M059J (cell line): ENCODE measurements at places on chromosomes 3 and 15.
A peak's percentile ranks its signal among the peaks of the same experiment; 100 is the strongest.

DNA sequence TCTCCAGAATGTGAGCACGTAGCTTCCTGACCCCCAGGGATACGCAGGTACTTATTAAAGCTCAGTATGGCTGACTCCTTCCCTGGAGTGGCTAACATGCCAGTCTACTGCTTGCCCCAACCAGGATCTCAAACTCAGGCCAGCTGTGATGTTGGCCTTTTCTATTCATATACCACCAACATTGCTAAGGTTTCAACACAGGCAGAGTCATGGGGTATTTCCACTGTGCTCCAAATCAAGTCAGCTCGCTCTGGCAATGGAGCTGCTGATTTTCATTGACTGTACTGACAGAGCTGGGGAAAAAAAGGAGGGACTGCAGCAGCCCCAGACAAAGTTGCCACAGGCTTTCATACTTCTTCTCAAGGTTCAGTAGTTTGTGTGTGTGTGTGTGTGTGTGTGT, 87.0 kb downstream of the CFAP20DC start:
- DNase-seq: no peak

DNA sequence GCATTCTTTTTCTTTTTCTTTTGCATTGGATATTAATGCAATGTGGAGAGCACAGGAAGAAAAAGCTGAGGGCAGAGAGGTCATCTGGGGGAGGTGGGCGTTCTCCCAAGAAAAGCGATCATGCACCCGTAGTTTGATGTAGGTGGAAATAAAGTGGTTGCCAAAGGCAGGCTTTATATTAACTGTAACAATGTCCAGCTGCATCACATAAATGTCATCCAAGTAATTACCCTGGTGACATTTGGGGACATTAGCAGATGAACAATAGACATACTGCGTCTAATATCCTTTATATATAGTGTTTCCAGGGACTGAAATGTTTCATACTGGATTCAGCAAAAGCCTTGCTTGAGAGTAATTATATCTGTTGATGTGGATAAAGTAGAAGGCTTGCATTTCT, 135.5 kb downstream of the CNTN6 start:
- DNase-seq: no peak

GRCh38 chr15:33201491-33202231, 7.1 kb upstream of the FMN1 start:
- DNase-seq: peak; percentile 96

DNA sequence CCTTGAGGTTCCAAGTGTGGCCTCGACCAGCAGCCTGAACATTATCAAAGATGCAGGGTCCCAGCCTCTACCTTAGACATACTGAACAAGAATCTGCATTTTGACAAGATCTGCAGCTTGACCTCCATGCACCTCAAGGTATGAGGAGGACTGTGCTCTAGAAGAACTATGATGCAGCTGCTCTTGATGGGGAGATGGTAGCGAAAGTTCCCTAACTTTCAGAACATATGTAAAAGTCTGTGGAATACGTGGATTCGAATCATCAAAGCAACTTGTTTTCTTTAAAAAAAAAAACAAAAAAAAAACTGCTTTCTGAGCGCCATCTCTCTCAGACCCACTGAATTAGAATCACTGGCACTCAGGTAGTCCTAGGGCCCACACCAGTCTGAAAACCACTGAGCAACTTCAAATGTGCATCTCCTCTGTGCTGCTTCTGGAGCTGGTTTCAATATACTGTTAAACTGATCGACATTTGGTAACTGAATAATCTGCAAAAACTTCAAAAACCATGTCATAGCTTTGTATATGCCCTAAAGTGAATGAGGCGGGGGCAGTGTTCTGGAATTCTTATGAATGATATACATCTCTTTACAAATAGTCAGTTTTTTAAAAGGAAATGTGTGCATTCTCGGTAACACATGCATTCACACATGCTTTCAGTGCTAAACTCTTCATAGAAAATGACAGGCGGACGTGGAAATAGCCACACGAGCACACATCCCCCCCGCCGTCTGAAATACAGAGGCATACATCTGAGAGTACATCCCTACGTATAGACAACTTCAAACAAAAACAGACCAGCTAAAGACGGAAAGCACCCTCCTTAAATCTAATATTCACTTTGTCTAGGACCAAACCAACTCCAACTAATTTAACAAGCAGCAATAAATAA, 128.8 kb downstream of the FOXP1 start:
- no peak for DNase-seq

DNA sequence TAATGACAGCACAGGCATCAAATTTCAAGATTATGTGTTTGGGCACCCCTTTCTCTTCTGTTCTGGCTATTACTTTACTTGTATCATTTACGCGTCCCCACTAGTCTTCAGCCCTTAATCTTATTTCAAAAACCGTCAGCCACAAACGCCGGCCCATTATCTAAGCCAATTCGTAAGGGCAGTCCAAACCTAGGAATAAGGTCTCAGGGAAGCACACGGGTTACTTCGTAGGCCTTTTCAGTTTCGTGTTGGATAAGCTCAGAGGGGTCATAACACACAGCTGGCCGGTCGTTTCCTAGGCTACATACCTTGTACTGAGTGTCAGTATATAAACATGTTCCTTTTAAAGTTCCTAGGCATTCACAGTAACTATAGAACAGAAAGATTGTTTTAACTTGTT, 5.1 kb upstream of the DNAAF4 start:
- no peak for DNase-seq

- DNase-seq: no peak
Observed at GRCh38 chr3:196008929-196009328, 73.0 kb downstream of the TFRC start.

GRCh38 chr3:43871627-43872245, 181.0 kb downstream of the ABHD5 start:
- DNase-seq: no peak

- no peak for DNase-seq
Observed at GRCh38 chr3:169871129-169871886, 1.6 kb upstream of the LRRC31 start.
